T follicular helper cell (primary cell): ENCODE measurements at places on chromosomes 7 and 10.

GRCh38 chr10:61130366-61130765 lies 186.4 kb upstream of the RHOBTB1 start:
- DNase-seq = no peak

GRCh38 chr10:3785851-3786271 lies 852 bp upstream of the KLF6 start:
- no peak for DNase-seq

GRCh38 chr7:112400141-112400540 lies 50.1 kb upstream of the IFRD1 start:
- DNase-seq = no peak

- DNase-seq = no peak
These were observed 160.6 kb downstream of the MAGI2 start for GRCh38 chr7:79292834-79293233.

DNA sequence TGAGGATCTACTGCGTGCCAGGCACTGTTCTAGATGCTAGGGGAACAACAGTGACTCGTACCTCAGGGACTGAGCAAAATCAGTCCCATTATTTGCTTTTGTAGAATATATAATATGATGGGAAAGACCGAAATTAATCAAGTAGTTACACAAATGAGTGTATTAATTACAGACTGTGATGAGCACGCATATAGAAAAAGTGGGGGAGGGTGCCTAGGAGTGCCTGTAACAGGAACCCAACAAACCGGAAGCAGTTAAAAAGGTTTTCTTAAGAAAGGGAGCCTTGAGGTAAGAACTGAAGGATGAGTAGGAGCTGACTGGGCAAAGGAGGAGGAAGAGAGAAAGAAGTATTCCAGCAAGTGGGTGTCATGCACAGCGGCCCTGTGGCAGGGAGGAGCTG lies 28.2 kb upstream of the IL6 start:
- DNase-seq = no peak

DNA sequence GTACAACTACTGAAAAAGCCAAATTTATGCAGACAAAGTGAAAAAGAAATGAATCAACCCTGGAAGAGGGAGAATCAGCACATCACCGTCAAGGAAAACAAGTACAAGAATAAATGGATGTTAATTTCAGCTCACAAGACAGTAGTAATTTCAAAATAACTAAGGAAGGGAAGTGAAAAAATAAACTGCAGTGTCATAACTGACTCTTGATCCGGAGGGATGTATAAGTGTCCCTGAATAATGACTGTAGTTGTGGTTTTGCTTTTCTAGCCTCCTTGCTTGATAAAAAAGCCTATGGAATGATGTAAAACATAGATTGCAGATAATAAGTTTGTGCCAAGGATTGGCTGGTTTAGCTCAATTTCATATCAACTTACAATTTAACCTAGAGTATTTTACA lies 721.1 kb upstream of the C7orf33 start:
- DNase-seq = no peak

- DNase-seq = no peak
These were observed 57.2 kb downstream of the MGAM2 start for GRCh38 chr7:142168746-142169145.

- DNase-seq = no peak
These were observed 93.5 kb upstream of the GJD4 start for GRCh38 chr10:35511647-35512046.

- no peak for DNase-seq
These were observed 17.1 kb upstream of the LIPF start for GRCh38 chr10:88647061-88647615.

GRCh38 chr10:34710391-34710751 lies 104.7 kb downstream of the PARD3 start:
- DNase-seq = no peak

GRCh38 chr7:26153823-26154783 lies 2.1 kb downstream of the NFE2L3 start:
- DNase-seq = no peak

DNA sequence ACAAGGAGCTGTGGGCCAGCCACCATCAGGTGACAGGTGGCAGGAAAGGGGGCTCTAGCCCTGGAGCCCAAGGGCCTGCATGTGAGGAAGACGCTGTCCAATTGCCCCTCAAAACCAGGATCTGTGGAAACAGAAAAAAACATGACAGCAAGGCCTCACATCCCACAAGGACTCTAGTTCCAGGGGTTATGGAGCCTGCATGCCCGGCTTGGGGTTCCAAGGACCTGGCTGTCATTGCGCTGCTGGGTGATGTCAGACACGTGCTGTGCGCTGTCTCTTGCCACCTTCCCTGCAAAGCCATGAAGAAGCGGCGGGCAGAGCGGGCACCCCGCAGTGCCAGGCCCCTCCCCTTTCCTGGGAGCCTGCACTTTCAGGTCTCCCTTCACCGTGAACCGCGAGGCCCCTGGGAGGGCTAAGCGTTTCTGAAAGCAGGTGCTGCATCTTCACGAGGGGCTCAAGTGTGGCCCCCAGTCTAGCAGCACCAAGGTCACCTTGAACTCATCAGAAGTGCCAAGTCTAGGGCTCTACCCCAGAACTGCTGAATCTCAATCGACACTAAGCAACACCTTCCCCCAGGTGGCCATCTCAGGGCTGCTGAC lies 15.1 kb upstream of the CRYGN start:
- no peak for DNase-seq

DNA sequence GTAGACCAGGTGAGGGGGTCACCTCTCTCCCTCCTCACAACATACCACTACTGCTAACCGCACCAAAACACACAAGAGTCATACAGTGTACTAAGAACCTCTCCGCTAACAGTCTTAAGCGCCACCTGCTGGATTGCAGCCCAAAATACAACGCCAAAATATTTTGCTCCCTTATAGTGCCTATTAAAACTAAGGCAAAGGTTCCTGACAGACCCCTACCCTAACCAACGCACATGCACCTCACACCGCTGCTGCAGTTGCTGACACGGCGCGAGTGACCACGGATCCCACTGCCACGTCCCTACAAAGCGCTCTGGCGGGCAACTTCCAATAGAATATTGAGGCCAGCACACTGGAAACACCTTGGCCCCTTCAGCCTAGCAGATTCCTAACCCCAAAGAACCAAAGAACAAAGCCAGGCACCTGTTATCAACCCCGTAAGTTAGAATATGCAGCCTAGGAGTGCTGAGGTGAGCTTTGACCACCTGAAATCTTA lies 563.6 kb upstream of the SEMA3D start:
- DNase-seq = no peak

DNA sequence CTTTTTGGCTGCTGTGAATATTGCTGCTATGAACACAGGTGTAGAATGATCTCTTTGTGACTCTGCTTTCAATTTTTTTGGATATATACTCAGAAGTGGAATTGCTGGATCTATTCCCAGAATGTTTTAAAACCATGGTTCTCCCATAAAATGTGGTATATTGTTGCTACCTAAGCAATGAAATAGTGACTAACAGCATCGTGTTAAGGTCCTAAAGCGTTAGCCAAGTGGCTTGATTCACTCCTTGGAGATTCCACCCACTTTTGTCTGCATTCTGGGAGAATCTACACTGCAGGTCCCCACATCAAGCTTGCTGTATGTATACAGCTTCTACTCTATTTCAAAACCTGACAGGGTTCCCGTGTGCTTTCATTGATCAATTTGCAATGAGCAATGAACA lies 105.6 kb downstream of the CDK6 start:
- no peak for DNase-seq
